Cardiac septum (tissue), 1 donor: ENCODE measurements at places on chromosomes 1 and 21.

- no peak for DNase-seq
These were observed at the start of gene UBL4B for GRCh38 chr1:110112143-110112542. TSS of gene UBL4B (plus strand) at chr1:110112443. CDS start at chr1:110112535, 92 bp downstream.

- DNase-seq: peak; percentile 93
These were observed 61.1 kb downstream of the SDC3 start for GRCh38 chr1:30847358-30847972.

DNA sequence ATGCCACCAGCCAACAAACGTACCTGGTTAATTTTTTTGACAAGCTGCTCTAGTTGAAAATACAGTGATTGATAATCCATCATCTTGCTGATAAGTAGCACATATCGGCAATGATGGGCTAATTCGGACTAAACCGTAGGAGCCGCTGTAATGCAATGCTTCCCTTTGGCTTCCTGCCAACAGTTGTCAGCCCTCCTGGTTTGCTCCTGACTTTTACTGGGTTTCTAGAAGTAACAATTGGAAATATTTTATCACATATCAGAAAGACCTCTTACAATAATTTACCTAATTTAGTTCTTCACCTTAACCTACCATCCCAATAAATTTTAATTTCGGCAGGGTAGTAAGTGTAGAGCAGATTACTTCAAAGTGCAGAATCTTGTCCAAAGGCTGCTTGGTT is 148.5 kb downstream of the DHRS3 start:
- DNase-seq: no peak

GRCh38 chr1:110615548-110616130 is 9.5 kb upstream of the KCNA2 start:
- no peak for DNase-seq

GRCh38 chr1:29197590-29197924 is 15.9 kb upstream of the SRSF4 start:
- DNase-seq: no peak

- DNase-seq: no peak
These were observed 1.9 kb downstream of the SLC30A10 start for GRCh38 chr1:219926363-219926998.

DNA sequence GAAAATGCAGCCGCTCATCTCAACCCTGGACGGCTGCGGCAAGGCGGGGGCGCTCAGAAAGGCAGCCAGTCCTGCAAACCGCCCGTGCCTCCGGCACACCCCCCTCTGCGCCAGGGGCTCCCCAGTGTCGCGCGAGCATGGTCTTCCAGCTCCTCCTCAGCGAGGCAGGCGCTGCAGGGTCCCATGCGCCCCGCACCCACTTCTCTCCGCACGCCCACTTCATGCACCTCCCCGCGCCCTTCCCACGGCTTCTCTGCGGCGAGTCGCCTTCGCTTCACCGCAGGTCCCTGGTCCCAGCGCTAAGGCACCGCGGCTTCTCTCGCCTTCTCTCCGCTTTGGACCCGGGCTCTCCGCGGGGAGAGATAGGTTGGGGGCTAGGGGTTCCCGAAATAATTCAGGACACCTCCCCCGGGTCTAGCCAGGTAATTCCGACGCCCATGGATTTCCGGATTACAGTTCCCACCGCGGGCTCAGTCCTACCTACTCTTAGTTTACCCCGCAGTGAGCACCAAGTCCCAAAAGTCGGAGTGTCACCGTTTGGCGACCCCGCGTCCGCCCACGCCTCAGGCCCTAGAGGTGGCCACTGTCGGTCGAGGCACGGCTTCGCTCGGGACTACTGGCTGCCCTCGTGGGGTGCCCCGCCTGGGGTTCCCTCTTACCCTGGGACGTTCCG is 67.5 kb downstream of the SYT2 start:
- no peak for DNase-seq

DNA sequence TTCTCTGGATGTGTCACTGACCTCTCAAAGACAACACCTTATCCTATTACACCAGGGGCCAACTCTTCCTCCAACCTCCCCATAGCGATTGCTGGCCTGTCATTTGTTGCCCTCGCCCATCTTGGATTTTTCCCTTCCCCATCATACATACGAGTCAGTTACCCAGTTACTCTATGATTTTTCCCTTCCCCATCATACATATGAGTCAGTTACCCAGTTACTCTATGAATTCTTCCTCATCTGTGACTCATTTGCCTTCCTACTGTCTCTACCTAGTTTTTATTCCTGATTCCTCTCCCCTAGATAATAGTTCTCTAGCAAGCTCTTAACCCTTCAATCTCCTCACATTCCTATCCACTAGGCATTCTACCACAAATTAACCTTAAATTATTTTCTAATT is 178.8 kb downstream of the NR5A2 start:
- DNase-seq: no peak

DNA sequence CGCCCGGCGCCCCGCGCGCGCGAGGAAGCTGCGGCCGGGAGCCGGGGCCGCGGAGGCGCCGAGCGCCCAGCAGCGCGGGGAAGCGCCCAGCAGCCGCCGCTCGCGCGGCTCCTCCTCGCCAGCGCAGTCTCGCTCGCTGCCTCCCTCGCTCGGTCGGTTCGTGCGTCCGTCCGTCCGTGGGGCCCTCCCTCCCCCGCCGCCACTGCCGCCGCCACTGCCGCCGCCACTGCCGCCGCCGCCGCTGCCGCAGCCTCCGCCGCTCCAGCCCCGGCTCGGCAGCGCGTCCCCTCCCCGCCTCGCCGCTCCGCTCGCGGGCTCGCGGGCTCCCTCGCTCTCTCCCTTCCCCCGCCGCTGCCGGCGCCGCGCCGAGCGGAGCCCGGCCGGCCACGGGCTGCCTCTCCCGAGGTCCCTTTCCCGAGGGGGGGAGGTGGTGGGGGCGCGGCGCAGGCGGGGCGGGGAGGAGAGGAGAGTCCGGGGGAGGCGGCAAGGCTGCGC is at the start of gene KCND3:
TSS of gene KCND3 (minus strand) at position 138 of the 495 bp plus-strand sequence.
- no peak for DNase-seq

DNA sequence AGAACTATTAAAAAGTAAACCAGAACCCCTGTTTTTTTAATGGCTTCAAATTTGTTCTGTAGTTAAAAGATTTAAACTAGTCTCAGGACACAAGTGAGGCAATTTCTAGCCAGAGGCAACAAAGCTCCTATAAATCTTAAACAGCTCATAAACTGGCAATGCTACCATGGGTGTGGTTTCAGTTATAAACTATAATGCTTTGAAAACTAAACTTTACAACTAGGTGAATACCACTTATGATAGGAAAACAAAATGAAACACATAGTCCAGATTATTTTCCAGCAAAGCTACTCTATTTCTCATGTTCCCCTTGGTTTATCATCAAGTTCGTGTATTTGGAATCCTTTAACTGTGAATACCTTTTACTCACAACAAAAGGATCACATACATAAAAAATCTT is 282.5 kb downstream of the VAV3 start:
- DNase-seq: no peak

GRCh38 chr21:44347911-44348451 is 5.4 kb upstream of the TRPM2 start:
- DNase-seq: no peak

DNA sequence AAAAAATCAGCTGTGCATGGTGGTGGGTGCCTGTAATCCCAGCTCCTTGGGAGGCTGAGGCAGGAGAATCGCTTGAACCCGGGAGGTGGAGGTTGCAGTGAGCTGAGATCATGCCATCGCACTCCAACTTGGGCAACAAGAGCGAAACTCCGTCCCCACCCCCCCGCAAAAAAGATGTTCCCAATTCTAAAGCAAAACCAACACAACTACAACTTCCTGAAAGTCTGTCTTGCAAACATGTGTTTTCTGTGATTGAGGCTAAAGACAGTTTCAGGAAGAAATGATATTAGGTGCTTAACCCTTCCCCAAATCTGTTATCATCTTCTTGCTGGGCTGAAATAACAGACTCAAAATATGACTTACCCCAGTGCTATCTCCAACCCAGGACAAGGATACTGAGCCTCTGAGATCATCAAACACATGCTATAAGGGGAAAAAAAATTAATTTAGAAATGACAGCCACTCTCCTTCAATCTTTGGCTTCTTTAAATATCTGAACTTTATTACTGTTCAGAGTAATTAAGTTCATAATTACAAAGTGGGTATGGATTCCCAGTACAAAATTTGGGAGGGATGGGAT is 28.5 kb downstream of the SORT1 start:
- no peak for DNase-seq

DNA sequence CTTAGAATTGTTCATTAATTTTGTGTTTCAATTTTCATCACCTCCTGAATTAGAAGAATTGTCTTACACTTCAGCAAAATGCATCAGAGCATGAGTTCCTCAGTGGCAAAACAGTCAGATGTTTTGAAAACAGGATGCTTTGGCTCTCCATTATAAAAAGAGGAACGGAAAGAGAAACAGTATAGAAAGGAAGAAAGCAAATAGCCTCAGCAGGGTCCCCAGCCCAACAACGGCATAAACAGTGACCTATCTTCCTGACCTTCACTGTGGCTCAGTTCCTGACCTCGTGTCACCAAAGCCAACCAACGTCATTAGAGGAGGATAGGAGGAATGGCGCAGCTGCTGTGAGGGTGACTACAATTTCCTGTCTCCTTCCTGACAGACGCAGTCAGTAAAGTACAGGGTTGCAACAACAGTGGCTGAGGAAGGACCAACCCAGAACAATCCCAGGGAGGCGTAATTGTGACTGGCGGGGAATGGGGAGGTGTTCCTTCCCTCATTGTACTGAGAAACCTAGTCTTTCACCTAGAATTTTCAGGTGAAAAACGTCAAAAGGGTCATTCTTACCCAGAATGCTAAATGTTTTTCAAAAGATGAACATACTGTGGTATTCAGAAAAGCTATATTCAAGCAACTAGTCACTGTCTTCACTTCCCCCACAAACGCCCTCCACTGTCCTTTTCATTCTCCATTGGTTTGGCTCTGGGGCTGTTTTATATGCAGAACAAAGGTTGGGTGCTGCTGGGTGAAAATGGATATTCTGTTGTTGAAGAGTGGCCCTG is 197.9 kb upstream of the SGIP1 start:
- peak; percentile 90 for DNase-seq

- DNase-seq: no peak
These were observed 1021.5 kb upstream of the ADGRL2 start for GRCh38 chr1:80779275-80779674.

DNA sequence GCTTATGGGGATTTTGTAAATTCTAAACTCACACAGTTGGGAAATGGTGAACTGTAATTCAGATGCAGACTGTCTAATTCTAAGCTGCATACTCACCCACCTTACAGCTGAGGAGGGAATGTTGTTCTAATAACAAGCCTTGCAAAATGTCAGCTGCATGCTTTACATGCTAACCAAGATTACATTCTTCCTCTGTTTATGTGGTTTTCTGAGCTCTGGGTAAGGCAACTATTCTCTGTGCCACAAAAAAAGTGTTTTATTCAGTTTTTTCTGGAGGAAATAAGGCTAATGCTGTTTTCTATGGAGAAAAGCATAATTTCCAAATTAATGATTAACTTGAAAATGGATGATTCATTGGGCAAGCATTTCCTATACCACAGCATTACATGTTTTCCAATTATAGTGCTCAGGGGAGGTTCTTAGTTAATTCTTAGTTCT is 64.9 kb downstream of the RGS13 start:
- no peak for DNase-seq

DNA sequence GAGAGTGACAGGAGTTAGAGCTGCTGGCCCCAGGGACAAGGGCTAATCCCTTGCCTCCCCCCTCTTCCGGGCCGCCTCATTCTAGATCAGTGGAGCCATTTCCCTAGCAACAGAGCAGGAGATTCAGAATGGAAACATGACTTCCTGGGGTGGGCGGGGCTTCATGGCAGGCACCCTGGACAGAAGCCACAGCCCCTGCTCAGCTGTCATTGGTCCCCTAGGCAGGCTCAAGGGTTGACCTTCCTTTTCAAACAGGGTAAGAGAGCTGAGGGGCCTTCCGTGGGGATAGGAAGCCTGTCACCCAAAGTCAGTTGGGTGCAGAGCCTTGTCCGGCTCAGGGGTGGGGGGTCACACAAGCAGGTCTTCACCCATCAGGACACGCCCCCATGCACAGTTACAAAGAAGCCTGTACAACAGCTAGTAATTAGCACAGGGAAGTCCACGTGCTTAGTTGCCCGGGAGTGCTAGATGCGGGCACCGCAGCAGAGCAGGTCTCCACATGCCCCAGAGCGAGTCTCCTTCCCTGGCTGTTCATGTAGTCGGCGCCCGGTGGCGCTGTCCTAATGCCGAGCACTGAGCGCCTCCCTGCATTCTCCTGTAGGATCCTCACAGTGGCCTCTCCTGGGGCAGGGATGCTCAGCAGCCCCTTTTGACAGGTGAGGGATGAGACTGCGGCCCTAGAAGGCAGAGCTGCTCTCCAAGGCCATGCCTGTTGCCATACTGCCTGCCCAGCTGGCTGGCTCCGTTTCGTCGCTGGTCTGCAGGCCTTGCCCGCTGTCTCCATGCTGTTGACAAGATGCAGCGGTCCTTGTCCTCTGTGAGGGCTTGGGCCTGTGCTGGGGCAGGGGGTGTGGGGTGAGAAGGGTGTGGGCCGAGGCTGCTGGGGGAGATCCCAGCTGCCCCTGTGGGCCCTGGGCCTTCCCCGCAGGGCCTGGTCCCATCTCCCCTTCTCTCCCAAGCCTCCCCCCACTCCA is 5.1 kb downstream of the TMEM201 start:
- peak; percentile 86 for DNase-seq

GRCh38 chr1:94925004-94925403 is 1.9 kb downstream of the CNN3 start:
- no peak for DNase-seq

DNA sequence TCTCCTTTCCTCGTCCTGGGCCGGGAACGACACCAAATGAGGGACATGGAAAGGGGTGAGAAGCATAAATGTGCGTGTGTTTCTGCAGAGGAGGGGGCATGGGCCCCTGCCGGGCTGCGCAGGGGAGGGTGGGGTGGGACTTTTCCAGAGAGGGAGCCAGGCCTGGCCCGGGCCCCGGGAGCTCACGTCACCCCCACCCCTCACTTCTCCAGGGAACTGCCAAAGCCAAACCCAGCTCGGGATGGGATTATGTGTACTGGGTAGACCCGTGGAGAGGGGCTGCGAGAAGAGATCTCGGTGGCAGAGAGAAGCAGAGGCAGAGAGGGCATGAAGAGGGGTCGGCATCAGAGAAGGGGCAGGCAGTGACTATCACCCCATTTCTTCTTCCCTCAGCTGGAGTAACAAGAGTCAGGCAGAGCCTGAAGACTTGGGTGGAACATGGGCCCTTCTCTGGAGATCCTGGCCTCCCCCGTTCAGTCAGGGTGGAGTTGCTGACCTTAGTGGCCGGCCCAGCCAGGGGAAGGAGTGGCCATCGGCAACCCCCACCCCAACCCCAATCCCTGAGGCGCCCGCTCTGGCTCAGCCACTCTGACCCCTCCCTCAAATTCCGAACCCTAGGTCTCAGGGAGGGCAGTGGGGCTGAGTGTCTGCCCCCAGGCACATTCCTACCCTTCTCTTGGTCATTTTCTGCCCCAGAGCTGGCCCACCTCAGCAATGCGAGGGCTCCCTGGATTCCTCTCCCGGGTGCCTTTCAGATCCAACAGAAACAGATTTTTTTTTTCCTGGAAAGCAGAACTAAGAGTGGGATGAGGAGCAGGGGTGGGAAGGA is 1.2 kb downstream of the ADAMTSL4 start:
- DNase-seq: no peak
